ENCODE measurements at places on chromosomes 6 and 20.

DNA sequence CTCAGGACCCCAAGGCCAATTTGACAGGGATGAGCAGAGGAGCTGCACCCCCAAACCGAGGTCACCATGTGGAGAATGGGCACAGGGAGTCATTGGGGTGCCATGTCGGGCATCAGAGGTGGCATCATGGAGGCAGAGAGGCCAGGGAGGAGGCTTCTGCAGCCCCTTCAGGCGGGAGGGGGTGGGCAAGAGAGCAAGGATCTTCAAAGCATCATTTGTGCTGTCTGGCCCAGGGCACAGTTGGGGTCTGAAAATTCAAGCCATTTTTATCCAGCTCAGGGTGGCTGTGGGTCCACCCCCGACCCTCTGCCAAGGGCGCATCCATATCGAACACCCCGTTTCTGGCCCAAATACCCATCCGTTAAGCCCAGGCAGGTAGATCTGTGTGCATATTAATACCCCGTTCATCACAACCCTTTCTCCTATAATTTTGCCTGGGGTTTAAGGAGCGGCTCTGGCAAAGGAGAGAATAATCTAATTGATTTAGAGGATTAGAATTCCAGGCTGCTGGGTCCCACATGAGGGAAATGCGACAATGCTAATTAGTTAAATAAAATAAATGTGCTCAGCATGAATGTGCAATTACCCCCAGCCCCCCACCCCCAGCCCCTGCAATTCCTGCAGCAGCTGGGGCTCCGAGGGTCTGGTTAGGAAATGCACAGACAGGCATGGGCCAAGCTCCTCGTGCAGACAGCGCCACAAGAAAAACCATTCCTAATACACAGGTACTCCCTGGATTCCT lies 31.9 kb downstream of the VSTM2L start:
- DNase-seq = no peak

GRCh38 chr20:2038161-2038560 lies 44.3 kb upstream of the PDYN start:
- DNase-seq = no peak

DNA sequence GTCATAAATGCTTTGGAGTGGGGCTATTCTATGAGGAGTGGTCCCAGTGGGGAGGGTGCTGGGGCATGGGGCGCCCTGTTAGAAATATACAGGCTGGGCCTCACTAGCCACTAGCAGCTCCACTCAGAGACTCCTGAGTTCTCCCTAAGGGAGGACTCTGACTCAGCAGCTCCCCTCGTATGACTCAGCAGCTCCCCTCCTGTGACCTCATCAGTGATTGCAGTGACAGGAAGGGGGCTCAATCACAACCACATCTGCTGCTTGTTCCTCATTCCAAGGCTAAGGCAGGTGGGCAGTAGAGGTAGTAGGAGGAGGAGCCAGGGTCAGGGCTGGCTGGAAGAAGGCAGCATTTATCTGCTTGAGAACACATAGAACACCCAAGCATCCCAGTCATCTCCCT lies 73.7 kb downstream of the PRND start:
- DNase-seq = peak; percentile 40

DNA sequence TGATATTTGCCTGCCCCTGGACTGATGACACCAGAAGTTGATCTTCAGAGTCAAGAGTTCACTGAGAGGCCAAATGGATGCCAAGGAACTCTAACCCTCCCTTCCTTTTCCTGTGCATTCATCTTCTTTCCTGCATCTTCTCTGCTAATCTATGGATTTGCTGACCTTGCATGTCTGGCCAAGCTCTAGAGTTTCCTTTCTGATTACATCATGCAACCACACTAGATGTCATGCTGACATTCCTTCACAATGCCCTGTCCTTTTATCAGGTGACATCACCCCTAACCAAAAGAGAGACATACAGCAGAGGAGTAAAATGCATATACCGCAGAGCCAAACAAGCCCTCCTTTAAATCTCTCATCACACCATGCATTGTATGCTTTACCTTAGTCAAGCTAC lies 487.6 kb downstream of the TFAP2A start:
- DNase-seq = no peak

DNA sequence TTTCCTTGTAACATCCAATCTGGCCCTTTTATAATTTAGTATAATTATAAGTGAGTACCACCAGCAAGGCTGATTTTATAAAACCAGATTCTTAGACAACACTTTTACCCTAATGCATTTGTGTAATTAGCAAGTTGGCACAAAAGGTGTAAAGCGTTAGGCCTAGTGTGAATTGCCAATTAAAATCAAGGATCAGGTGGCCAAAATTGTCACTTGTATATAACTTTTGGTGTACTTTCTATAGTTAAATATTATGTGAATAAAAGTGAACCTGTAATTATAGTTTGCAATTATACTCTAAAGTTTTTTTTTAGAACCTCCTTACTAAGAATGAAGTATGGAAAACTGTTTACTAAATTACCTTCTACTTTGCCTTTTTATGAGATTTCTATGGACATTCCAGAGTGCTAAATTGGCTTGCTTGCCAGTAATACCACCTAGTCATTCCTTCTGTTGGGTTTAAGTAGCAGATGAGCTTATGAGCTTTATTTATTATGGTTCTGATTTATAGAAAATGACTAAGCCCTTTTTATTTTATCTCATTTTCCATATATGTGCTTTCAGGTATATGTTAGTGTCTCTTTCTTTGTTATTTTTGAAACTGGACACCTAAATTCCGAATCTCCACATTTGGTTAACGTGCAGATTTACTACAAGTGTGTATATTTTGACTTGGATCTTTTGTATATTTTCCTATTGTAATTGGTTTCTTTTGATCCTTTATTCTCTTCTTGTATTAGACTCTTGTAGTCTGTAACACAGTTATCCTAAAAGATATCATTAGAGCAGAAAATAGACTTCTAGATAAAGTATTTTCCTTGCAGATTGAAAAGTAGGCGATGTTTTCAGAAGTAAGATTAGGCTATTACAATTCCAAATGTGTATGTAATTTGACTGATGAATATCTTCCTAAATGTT lies 3.9 kb downstream of the STXBP5 start:
- no peak for DNase-seq

GRCh38 chr20:23451956-23452487 lies 654 bp downstream of the CST11 start:
- no peak for DNase-seq

- no peak for DNase-seq
Measured at GRCh38 chr6:19866985-19867627, 29.9 kb downstream of the ID4 start.

- peak; percentile 76 for DNase-seq
Measured at GRCh38 chr6:119077643-119078375, 655 bp downstream of the FAM184A start.

DNA sequence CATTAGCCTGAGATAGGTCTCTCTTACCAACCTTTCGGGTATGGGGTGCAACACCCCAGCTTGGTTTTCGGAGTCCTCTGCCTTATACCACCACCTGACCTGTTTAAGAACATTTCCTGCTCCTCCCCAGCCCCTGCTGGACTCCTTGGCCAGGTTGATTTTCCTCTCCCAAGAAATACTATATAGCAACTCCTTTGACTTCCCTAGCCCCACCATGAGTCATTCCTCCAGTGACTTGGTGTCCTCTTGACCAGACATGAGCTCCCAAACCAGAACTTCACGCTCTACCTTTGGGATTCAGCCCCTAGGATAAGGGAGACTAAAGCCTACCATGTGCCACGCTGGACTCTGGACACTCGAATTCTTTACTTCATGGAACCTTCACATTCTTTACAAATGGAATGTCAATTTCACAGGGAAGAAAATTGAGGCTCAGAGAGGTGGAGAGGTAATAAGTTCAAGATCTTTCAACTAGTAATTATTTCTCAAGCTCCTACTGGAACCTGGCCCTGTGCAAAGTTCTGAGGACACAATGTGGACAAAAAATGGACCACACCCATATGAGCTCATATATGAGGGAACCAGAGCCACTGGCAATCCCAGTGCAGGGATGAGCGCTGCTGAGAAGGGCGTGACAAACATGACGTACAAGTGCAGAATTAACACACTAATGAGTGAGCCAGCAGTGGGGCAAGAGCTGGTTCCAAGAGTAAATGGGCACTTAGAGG lies 48.2 kb downstream of the SIRPA start:
- DNase-seq = no peak

DNA sequence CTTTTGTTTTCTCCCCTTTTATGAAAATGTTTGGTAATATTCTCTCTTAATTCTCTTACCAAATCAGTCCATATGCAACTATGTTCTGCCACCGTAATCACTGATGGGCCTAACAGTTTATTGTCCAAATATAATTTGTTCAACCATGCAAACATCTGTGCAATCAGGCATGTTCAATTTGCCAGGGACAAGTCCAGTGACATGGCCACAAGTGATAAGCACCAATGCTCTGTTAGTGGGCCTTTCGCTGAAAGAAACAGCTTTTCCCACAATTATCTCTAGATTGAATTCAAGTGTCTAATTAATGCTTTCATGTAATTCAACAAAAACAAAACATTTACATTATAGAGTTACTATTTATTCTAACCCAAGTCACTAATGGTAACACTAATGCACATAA lies 53.3 kb downstream of the EPB41L2 start:
- no peak for DNase-seq

- DNase-seq = no peak
Measured at GRCh38 chr6:7124114-7124513, 16.4 kb downstream of the RREB1 start.

DNA sequence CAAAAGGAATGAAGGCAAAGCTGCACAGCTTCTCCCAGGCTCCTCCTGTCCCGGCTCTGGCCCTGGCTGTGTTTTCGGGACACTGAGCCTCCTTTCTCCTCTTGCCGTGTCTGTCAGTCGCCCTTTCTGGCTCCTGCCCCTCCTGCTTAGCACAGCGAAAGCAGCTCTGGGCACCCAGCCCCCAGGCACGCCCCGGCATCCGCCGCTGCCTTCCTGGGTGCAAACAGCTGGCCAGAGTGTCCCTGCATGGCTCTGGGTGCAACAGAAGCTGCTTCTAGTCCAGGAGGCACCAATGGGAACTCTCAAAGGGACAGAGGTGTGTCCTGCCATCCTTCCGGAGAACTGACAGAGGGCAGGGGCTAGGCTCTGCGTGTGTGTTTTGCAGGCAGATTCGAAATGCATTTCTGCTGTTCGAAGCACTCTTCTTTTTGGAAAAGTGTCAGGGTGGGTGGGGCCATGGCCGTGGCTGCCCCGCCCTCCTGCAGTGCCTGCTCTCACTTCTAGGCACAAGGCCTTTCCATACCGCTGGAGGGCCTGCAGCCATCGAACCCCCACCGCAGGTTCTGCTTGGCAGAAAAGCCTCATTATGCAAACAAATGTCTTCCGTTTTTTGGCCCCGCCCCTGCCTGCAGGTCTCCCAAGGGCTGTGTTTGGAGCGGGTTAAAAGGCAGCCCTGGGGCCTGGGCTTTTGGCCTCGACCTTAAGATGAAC lies 15.5 kb downstream of the COL9A3 start:
- DNase-seq = peak; percentile 50

DNA sequence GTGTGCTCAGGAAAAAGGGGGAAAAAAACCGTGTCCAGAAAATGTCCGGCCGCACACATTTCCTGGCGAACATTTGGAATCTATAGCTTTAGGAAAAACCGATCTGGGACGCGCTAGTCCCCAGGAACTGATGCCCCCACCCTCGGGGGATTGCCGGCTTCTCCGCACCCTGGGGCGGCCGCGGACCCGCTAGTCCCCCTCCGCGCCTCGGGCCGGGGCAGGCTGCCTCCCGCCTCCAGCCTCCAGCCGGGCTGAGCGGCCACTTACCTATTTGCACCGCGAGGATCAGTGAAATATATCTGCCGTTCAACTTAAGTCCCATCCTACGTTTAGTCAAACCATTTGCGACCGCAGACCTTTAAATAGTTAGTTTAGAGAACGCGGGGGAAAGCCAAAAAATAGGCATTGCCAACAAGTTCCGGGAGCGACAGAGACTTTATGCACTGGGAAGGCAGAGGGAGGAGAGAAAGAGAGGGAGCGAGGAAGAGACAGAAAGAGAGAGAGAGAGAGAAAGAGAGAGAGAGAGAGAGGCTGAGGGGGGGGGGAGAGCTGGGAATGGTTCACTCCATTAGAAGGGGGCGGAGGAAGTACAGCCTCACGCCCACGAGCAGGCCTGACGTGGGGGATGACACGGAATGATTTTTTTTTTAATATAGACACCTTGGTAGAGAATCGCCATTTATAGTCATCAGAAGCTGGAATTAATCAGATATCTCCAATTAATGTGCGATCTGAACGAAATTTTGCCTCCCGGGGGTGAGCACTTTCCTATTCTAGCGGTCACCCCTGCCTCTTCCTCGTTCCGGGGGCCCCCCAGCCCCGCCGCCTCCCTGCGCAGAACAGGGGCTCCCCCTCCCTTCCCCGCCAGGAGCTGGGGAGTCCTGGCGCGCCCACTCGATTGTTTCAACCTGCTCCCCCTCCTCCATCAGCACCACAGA lies at the start of gene NRN1:
TSS of gene NRN1 (minus strand) at position 498 of the 938 bp plus-strand sequence. CDS start at position 322, 176 bp downstream.
- peak; percentile 17 for DNase-seq

- DNase-seq = no peak
Measured at GRCh38 chr6:82118150-82118562, 129.4 kb downstream of the IBTK start.

- DNase-seq = no peak
Measured at GRCh38 chr6:33164176-33164575, 28.1 kb downstream of the COL11A2 start.

- no peak for DNase-seq
Measured at GRCh38 chr20:9348316-9348715, 166.1 kb upstream of the LAMP5 start.

GRCh38 chr20:55888685-55889084 lies 116.6 kb downstream of the CBLN4 start:
- no peak for DNase-seq

GRCh38 chr20:1842281-1842680 lies 52.9 kb upstream of the SIRPA start:
- no peak for DNase-seq

DNA sequence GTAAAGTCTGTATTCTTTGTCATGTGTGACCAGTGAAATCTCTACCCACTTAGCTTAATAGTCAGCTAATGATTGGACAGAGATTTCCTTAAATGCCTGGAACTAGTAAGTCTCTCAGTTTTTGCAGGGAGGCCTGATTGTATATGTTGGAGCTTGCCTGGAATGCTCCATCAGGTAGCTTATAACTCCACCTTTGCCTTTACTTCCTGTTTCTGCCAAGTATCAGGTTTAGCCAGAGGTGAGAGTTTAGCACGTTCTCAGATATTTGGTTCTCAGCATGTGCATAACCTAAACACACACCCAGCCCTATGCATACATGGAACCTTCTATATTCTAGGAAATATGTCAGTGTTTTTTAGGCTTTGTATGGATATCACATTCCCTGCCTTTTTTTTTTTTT lies 435.3 kb downstream of the CDKAL1 start:
- DNase-seq = no peak
